ENCODE measurements at places on chromosomes 4 and X.

DNA sequence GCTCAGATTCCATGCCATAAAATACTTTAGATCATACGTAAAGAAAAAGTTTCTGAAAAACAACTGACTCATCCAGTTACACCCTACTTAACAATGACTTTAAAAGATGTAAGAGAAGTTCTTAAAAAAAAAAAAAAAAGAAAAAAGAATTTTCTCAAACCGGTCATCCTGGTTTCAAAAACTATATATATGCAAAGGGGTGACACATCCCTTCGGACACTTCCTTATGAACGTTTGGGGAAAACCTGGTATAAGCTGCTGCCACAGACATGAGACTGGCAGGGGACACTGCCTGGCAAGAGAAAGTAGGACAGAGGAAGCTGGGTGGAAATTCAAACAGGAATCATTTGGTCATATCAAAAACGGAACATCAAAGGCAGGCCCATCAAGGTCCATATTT is 81.2 kb upstream of the PRSS48 start:
- DNase-seq, result no peak

- DNase-seq, result no peak
These were observed 18.7 kb downstream of the FAM184B start for GRCh38 chr4:17762726-17763125.

- no peak for DNase-seq
These were observed 5.9 kb upstream of the SASH3 start for GRCh38 chrX:129773649-129774458.

DNA sequence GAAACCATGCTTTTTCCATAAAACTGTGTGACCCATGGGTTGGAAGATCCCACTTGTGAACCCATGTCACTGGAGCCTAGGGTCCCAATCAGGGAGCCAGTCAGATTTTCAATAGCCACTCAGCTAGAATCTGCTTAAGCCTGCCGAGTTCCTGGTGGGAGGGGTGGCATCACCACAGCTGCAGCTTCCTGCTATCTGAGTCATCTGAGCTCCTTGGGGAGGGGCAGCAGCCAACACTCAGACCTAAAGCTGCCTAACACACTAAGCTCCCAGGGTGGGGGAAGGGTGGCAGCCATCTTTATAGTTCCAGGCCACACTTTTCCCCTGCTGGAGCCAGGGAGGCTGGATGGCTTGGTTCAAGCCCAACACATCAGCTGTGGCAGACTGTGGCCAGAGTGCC is 350.1 kb downstream of the C4orf33 start:
- DNase-seq, result no peak

- DNase-seq, result no peak
These were observed 35.8 kb upstream of the DYNLT3 start for GRCh38 chrX:37883196-37883595.

DNA sequence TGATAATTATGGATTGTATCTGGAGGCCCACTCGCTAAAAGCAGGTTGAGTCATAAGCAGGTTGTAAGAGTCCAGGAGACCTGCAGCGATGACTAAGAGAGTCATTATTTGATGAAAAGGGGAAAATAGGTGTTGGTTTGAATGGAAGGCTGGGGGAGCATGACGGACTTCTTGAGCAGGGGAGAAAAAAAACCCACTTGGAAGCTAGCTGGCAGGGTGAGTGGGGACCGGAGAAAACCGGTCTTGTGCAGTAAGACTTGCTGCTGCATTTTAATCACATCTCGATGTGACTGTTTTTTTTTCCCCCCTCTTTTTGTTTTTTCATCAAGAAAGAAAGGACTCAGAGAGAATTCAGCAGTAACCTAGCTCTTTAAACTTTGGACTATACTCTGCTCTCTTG is 90.0 kb downstream of the IGSF1 start:
- DNase-seq, result no peak

DNA sequence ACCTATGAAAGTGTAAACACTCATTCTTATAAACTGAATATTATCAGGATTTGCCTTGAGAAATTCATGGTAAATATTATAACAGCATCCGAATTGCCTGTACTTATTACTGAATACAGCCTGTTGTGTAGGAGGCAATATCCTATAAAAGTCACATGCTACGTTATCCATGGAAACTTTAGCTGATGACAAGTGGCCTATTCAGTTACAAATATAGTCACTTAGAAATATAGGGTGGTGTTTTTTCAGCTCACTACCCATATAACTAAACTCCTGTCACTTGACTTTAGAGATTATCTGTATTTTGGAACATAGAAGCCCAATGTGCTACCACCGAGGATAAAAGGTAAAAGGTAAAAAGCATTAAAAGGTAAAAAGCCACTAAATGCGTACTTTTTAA is 493.4 kb downstream of the INPP4B start:
- DNase-seq, result no peak

- DNase-seq, result no peak
These were observed 126.0 kb upstream of the RBPJ start for GRCh38 chr4:26194764-26195163.

- DNase-seq, result no peak
These were observed 305.4 kb downstream of the ARAP2 start for GRCh38 chr4:35938936-35939335.

DNA sequence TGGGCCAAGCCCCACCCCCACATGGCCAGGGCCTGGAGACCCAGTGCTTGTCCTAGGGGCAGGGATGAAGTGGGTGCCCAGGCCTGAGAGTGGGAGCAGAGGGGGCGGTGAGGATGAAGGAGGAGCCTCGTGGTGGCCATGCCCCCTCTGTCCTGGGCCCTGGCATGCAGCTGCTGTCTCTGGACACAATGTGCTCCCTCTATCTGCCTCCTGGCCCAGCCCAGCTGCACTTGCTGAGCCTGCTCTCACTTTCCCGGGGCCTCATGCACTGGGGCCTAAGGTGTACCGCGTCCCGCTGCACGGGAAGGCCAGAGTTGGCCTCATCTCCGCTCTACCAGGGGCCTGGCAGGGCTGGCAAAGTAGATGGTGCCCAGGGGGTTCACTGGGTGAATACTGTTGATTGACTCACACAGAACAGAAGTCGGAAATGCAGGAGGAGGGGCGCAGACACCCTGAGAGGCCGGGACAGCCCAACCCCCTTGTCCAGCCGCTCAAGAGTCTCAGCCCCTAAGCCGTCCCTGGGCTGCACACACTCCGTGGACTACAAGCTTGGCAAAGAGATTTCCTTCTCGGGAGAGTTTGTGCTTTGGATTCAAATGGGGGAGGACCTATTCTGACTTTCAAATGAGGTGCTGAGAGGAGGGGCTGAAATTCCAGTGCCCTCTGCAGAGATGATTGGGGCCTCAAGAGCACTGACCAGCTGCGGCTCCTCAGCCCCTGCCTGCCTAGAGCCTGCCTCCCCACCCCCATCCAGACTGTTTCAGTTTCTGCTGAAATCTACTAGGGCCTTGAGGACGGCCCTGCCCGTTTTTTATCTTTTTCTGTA is 112.4 kb downstream of the PSAPL1 start:
- no peak for DNase-seq

DNA sequence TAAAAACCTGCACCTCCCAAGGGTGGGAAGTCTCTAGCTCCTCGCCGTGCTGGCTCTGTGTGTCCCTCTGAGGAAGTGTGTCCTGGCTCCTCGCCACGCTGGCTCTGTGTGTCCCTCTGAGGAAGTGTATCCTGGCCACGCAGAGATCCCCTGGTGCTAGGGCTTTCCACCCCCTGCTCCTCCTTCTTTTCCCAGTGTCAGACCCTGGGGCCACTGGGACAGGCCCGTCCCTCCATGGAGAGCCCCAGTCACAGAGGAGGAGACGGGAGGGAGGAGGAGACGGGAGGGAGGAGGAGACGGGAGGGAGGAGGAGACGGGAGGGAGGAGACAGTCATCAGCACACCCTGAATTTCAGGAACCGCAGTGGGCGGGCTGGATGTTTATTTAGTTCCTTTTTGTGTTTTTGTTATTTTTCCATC is 53.8 kb upstream of the HGFAC start:
- no peak for DNase-seq

- no peak for DNase-seq
These were observed 1.7 kb upstream of the AFP start for GRCh38 chr4:73434311-73434710.

GRCh38 chr4:23937173-23937572 is 47.3 kb upstream of the PPARGC1A start:
- DNase-seq, result no peak

DNA sequence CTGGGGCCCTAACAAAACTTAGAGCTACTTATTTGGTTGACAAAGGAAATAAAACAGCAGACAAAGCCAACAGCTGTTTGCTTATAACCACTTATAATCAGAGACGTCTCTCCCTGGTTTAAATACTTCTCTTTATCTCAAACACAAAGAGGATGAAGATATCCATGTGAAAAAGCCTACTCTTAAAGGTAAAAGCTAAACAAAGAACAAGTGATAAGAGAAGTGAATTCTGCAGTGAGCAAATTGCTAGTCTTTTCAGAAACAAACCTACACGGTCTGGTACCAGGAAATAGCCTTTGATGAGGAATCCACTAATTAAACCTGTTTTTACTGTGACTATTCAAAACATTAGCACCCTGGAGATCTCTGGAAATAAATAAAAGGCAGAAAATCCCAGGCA is 46.7 kb downstream of the GRIA3 start:
- DNase-seq, result no peak

GRCh38 chr4:1793940-1794808 is 1.1 kb downstream of the FGFR3 start:
- no peak for DNase-seq

GRCh38 chr4:82885410-82885809 is 5.5 kb downstream of the SEC31A start:
- DNase-seq, result no peak

DNA sequence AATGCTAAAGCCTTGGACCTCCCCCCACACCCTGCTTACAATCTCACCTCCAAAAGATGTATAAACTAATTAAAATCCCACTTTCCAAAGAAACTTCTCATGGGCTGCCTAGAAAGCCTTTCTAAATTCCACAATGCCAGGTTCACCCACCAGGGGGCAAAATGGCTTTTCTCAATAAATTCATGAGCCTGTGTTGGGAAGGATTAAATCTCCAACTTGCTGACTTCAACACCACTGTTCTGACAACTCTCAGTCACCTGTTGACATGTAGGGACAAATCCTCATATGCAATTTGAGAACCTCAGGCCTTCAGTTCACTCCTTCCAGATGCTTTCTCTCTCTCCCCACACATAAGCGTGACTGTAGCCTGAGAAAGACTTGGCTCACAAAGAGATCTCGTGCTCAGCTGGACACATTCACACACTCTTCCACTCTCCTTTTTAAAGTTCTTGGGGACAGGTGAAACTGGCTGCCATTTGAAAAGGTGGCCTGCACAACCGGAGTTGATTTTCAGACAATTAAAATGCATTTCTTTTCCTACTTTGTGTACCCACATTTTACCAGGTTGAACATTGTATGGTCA is 88.6 kb upstream of the PRPS2 start:
- no peak for DNase-seq

DNA sequence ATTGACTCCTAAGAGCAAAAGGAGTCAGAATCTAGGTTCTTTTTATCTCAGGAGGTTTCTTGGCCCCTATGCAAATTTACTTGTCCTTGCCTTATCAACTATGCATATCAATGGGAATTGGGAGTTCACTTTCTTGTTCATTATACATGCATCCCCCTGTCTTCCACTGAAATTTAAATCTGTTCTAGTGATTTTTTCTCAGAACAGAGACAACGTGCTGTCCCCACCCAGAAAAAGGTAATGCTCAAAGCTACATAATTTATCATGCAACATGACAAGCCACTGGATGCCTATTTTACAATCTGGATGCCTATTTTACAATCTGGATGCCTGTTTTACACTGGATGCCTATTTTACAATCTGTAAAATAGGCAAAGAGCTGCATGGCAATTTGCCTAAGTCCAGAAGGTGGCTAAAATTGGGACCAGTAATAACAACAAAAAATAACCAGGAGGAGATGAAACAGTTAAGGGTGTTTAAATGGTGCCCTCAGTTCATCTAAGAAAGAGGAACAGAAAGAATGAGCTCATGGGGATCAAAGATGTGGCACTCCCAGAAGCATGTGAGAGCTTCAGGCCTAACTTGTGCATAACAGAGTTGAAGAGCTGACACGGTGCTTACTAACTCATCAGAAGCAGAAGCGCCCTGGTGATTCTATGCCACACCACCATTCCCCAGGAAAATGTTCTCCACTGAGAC is 537.8 kb upstream of the BOD1L1 start:
- no peak for DNase-seq

DNA sequence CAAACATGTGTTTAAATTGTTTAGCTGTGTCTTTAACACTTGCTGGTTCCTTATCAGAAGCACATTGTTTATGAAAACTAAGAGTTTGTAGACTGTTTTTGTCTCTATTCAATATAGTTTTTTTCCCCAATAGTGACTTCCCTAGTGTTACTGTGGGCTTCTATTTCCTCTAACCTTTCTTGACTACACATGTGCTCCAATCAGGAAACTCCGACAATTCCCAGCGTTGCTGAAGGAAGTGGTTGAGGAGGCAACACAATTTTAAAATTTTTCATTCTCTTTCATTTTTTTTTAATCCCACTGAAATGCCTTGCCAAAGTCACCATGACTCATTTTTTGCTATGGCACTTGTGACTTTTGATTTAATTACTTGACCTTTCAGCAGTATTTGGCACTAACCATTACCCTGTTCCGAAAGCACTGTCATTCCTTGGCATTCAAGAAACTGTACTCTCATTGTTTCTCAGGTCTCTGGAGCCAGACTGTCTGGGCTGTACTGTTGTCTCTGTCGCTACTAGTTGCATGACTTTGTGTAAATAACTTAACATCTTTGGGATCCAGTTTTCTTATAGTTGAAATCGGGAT is 67.6 kb upstream of the FREM3 start:
- DNase-seq, result no peak

- DNase-seq, result no peak
These were observed 69.8 kb downstream of the HAUS3 start for GRCh38 chr4:2172161-2172560.

GRCh38 chr4:41215969-41216293 is 1.6 kb upstream of the APBB2 start:
- no peak for DNase-seq

- peak; percentile 7 for DNase-seq
These were observed 86.4 kb downstream of the CBR4 start for GRCh38 chr4:168923526-168924194.

DNA sequence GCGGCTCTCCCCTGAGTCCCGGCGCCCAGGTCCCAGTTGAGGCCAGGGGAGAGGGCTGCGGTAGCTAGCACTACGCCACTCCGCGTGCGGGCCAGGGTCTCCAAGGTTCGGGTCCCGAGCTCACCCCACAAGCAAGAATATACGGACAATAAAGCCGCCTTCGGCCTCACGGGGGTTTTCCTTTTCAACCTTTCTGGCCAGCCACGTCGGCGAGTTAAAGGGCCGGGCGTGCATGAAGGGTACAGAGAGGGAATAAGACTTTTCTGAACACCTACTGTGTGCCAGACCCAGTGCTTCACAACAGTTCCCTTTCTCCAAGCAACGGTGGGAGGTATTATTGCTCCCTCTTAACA is 138.5 kb upstream of the ZIC3 start:
- no peak for DNase-seq

DNA sequence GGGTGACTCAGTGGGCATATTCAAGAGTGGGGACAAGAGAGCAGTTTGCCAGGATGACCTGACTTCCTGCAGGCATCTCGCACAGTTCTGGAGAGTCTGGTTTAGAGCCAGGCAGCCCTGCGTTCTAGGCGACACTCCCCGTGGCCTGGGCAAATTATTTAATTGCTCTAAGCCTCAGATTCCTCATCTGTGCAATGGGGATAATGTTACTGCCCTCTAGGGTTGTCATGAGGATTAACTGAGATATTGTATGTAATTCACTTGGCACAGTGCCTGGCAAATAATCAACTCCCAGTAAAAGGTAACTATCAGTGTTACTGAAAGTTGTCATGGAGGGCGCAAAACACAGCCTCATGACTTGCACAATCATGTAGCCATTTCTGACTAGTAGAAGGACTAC is 48.8 kb upstream of the PITX2 start:
- DNase-seq, result no peak

- DNase-seq, result no peak
These were observed 330.5 kb upstream of the GALNT7 start for GRCh38 chr4:172838111-172838510.

All from stimulated activated CD8-positive, alpha-beta memory T cell treated with anti-CD3 and anti-CD28 coated beads, Interleukin-4, amount 100 ng/mL, for 4 hours (primary cell).